Stimulated activated CD8-positive, alpha-beta memory T cell treated with anti-CD3 and anti-CD28 coated beads, Interleukin-4, amount 100 ng/mL, for 1 hour (primary cell): ENCODE measurements at places on chromosomes 2 and 18.

DNA sequence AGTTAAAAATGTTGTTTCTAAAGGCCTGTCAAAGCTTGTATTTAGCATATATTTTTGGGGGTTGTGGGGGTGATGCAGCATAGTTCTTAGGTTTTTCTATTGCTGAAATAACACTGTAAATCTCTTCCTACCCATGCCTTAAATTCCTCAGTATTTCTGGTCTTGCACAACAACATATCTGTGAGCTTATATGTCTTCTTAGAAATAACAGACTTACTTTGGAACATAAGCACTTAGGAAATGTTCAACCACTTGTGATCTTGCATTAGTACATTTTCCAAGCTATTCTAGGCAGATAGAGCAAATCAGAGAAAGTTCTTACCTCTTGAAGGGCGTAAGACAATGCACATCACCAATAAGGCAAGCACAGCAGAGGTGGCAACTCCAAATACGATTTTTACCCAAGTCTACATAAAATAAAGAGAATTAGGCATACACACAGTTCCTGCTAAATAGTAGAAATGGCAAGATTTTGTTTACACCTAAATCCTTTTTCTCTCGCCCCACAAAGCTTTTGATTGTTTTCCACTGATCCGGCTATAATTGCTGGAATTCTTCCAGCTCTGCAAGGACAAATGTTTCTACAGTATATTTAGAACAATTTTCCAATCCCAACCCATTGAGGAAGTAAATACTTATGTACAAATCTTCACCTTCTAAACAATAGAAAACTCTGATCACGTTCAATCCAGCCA, 512 bp downstream of the FAP start:
- DNase-seq = no peak

DNA sequence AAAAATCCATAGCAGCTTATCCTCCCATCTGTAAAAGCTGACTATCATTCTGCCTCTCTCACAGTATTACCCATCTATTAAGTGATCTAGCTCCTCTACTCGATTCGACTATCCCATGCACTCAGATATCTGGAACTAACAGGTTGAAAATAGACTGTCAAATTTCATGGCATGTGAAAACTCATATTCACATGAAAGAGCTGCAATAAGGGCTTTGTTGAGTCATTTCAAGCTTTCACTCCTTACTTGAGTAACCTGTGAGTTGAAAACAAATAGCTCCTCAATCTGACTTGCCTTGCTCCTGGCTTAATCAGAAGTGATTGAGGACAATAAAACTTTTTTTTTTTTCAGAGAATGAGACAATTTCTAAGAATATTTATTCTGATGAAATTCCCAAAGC, 192.4 kb upstream of the ERBB4 start:
- no peak for DNase-seq

- no peak for DNase-seq
Observed at GRCh38 chr18:13266218-13267100, 47.9 kb downstream of the LDLRAD4 start.

GRCh38 chr2:34045101-34045655, 446.1 kb upstream of the FAM98A start:
- no peak for DNase-seq

DNA sequence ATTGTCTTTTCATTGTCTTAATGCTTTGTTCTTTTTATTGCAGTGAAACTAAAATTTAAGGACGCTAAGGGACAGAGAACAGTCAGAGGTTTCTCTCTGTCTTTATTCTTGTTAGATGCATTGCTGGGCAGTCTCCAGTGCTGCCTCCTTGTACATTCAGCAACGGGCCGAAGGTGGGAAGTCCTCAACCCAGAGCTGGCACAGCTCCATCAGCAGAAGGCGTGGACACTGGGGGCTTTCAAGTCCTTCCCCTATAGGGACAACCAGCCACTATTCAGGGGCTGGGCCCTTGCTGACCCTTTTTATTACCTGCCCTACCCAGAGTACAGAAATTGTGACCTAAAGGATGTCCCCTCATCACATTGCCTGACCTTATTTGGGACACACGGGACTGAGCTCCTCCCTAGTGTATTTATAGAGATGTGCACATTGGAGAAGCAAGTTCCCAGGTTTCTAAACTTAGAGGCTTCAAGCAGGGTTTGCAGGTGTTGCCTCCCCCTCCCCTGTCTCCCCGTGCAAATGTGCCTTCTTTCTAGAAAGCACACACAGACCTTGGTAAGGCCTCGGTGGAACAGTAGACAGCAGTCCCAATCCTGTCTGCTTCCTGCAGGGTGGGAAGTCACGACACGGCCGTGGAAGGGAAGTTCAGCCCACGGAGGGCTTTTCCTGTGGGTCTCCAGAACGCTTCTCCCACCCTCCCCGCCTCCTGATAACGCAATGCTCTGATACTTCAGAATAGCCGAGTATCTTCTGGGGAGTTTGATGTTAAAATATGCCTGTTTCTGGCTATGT, 68.2 kb downstream of the ZCCHC2 start:
- DNase-seq = no peak
